ENCODE measurements at places on chromosomes 12 and 14. TPM values are rescaled to one million over a fixed set of nuclear protein-coding genes. Genes with fewer than 3 reads are reported as not detected.

GRCh38 chr12:8780389-8780788, 42.0 kb upstream of the A2ML1 start:
- no peak for DNase-seq

The RD3L gene
- not detected for polyA plus RNA-seq

The CTSG gene
- polyA plus RNA-seq, result not detected

DNA sequence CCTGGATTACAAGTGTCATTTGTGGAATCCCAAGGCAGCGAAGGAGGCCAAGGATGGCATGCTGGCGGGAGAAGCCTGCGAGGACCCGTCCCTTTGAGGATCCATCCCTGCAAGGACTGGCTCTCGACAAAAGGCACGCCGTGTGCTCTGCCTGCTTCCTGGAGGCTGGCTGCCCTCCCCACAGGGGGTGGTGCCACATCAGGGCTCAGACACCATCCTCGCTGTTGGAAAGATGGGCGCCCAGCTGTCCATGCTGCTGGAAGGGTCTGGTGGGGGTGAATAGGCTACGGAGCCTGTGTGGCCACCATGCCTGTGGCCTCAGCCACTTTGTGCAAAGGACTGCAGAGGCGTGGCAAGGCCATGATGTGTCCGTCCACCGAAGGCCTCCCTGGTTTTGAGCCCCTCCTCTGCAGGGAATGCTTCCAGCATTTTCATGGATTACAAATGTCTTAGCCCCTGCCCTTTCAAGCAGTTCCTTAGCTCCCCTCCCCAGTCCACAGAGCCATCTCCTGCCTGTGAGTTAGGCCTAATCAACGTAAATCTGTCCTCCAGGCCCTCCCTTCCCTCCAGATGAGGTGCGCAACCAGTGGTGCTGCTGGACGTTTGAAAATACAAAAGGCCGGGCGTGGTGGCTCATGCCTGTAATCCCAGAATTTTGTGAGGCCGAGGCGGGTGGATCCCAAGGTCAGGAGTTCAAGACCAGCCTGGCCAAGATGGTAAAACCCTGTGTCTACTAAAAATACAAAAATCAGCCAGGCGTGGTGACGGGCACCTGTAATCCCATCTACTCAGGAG, 22.1 kb downstream of the ZBTB42 start:
- no peak for DNase-seq

GRCh38 chr14:88004506-88005036, 364 bp upstream of the GPR65 start:
- no peak for DNase-seq

DNA sequence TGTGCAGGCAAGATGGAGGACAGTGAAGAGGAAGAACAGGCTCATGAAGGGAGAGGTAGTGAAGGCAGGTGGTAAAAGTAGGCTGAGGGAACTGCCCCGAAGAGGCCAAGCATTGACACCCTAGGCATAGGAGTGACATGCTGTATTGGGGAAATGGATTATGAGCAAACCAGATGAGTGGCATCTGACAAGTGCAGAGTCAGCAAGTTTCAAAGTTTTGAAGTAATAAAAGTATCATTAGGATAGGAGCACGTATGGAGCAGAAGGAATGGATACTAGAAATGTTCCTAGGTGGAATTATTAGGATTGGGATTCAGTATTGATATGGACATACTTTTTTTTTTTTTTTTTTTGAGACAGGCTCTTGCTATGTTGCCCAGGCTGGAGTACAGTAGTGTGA, 139.8 kb downstream of the SAMD4A start:
- no peak for DNase-seq

- DNase-seq, result no peak
Measured at GRCh38 chr12:111102102-111102739, 181.8 kb upstream of the MYL2 start.

DNA sequence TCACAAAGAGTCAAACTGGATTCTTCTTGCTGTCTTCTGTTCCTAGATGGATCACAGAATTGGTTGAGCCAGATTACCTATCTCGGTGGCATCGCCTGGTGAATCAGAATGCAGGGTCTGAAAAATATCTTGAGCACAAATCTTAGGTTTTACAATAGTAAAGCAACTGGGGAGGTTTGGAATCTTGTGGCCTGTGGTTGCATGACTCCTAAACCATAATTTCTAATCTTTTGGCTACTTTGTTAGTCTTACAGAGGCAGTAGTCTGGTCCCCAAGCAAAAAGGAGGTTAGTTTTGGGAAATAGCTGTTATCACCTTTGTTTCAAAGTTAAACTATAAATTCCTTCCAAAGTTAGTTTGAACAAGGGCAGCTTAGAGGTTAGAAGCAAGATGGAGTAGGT, 1488.5 kb upstream of the FLRT2 start:
- DNase-seq, result no peak

DNA sequence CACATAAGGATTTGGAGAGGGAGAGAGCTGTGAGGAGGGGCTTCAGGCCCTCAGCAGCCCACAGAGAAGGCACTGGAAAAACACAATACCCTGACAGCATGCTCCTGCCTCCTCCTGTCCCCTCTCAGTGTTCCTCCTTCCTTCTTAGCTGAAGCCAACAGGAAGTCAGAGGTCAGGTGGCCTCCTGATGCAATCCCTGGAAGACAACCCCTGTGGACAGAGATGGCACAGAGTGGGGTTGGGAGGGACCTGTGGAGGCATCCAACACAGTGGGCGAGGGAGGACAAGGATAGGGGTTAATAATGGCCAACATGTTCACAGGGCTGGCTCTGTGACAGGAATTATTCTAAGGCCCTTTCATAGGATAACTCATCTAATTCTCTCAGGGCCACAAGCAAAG, 15.4 kb upstream of the IFI27L2 start:
- no peak for DNase-seq

The RPL6 gene
- 212 TPM for polyA plus RNA-seq

DNA sequence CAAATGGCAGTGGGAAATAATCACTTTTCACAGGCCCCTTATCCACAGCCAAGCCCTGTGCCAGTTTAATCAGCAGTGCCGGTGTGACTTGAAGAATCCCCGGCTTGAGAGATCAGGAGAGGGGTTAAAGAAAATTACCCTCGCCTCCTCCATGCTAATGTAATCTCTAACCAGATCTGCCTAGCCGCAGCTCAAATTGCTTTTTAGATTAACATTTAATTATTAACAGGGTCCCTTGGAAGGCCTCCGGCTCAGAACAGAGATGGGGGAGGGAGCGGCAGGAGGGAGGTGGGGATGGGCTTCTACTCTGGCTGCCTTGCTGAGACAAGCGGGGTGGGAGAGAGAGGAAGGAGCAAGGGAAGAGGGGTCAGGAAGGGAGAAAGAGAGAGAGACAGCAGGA, 24.0 kb downstream of the FAM222A start:
- DNase-seq, result no peak

The KLRB1 gene
- 303 TPM for polyA plus RNA-seq

DNA sequence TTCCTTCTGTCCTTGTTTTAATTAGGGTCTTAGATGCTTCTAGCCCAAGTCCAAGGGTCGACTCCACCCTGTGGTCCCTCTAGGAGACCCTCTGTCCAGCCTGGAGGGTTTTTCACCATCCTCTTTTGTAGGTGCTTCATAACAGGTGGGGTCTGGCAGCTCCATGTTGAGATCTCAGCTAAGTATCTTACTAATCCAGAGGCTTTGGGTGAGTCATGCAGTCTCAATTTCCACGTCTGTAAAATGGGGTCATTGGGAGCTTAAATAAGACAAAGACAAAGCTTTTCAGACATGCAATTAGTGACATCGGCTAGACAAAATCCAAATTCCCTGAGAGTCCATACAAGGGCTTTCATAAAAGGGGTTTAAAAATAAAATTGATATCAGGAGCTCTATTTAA, 3.2 kb downstream of the HSPB8 start:
- DNase-seq, result no peak

The STYX gene
- 10.6 TPM for polyA plus RNA-seq

The MAP1LC3B2 gene
- polyA plus RNA-seq, result 2.4 TPM

DNA sequence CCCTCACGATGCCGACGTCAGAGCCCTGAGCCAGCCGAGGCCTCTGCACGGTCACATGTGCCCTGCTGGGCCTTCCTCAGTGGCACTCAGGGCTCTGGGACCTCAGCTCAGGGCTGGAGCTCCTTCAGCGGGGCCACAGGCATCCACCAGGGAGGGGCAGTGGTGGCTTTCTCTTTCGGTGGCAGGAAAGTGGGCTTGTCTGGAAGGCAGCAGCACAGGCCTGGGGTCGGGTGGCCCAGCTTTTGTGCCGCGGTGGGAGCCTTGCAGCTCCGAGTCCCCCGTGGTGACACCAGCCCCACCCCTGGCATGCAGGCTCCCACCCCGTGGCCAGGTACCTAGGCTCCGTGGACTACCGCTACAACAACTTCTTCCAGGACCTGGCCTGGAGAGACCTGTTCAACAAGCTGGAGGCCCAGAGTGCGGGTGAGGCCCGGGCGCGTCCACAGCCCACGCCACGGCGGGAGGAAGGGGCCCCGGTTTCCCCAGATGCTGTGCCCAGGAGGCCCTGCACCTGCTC, 14.2 kb upstream of the TEX22 start:
- DNase-seq, result no peak

The TMEM260 gene
- polyA plus RNA-seq, result 6.8 TPM

DNA sequence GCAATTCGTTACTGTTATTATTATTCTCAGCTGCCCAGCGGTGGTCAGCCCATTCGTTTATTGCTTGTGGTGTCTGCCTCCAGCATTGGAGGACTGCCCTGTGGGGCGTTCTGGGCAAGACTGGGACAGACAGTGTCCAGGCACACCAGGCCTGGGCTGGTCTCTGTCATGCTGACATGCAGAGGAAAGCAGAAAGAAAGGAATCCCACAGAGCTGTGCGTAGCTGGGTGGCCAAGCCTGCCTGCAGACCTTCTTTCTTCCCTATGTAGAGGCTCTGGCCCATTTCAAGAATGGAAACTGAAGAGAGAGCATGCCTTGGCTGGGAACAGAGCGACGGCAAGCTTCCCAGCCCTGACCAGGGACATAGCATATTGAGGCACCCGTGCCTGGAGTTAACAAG, 525.3 kb upstream of the TBX3 start:
- no peak for DNase-seq

DNA sequence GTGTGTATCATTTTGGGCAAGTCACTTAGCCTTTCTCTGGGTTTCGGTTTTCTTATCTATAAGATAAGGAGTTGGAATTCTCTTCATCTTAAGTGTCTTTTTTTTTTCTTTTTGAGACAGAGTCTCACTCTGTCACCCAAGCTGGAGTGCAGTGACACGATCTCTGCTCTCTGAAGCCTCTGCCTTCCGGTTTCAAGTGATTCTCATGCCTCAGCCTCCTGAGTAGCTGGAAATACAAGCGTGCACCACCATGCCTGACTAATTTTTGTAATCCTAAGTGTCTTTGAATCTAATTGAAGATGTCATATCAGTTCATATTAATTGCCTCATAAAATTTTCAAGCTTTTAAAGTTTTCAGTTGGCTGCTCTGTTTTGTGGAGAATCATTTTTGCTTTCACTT, 4.0 kb downstream of the SRGAP1 start:
- DNase-seq, result no peak

- DNase-seq, result no peak
Measured at GRCh38 chr12:6818222-6818621, 3.4 kb upstream of the GPR162 start.

- DNase-seq, result no peak
Measured at GRCh38 chr12:1816730-1817348, 3.5 kb upstream of the LRTM2 start.

- DNase-seq, result no peak
Measured at GRCh38 chr14:31877255-31877798, 199.8 kb upstream of the ARHGAP5 start.

The KRT73 gene
- 3.3 TPM for polyA plus RNA-seq

The DAO gene
- polyA plus RNA-seq, result not detected

Measured in immature natural killer cell (primary cell).